Type B pancreatic cell (in vitro differentiated cells): ENCODE measurements at places on chromosomes 13 and 19.

DNA sequence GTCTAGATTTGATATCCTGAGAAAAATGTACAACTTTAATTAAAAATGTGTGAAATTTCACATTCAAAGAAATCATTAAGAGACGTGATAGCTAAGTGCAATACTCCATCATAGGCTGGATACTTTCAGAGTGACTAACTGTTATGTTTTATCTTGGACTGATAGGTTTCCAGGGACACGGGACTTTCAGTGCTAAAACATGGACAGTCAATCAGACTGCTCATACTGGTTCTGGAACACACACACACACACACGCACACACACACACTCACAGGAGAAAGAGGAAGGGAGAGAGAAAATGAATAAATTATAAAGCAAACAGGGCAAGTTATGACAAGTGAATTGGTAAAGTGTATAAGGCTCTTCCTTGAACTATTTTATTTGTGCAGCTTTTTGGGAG is 955.9 kb downstream of the SLITRK5 start:
- DNase-seq: no peak

GRCh38 chr19:41320568-41320967 is 10.6 kb downstream of the CCDC97 start:
- DNase-seq: no peak

- no peak for DNase-seq
Measured at GRCh38 chr19:48740164-48740972, at the start of gene RASIP1. Gene RASIP1 (minus strand): TSS chr19:48740610. CDS start chr19:48740282, 328 bp downstream.

DNA sequence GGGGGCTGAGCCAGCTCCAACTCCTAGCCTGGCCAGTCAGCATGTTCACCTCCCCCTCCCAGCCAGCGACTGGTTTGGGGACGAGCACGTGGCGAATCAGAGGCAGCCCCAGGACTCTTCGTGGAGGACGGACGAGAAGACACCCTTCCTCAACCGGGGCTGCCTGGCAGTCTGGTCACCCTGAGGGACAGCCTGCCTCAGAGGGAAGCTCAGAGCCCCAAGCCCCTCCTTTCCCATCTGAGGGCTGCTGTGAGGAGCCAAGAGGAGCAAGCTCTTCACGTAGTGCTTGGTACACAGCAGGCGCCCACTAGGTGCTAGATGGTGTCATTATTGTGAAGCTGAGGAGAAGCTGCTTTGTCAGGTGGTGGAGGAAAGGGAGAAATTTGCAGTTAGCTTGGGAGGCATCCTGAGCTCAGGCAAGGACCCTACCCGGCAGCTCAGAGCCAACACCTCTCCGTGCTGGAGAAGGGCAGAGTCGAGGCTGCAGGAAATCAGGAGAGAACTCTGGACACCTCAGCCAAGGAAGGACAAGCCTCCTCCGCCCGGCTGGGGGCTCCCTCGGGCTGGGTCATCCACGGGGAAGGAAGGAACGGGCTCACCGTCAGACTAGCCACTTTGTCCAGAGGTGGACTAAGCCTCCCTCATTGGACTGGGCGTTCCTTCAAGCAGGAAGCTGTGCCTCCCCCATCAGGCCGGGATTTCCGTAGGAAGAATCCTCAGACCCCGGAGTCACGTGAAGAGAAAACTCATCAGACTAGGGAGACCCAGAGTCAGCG is 14.9 kb upstream of the C2CD4C start:
- no peak for DNase-seq

DNA sequence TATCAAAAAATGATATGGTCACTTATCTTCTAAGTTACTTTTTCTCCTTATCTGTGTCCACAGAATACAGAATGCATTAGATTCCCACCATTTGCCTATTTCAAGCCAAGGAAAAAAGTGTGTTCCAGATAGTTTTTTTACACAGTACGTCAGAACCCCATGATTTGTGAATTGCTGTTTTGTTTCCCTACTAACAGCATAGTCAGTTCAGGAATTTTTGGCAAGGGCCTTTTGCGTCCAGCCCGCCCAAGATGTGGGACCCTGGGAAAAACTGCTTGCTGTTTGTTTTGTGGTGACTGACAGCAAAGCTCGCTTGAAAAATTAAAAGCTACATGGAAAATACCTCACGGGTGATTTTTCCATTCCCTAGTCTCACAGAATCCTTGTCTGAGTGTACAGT is 20.4 kb upstream of the FAM216B start:
- no peak for DNase-seq

- DNase-seq: no peak
Measured at GRCh38 chr19:49710372-49710951, 19.5 kb downstream of the CPT1C start.
